ENCODE measurements at places on chromosomes 11 and 22.

- no peak for DNase-seq
These were observed 84.8 kb upstream of the PRDM11 start for GRCh38 chr11:45061641-45062040.

GRCh38 chr11:82718821-82719220 lies 14.8 kb downstream of the FAM181B start:
- no peak for DNase-seq

DNA sequence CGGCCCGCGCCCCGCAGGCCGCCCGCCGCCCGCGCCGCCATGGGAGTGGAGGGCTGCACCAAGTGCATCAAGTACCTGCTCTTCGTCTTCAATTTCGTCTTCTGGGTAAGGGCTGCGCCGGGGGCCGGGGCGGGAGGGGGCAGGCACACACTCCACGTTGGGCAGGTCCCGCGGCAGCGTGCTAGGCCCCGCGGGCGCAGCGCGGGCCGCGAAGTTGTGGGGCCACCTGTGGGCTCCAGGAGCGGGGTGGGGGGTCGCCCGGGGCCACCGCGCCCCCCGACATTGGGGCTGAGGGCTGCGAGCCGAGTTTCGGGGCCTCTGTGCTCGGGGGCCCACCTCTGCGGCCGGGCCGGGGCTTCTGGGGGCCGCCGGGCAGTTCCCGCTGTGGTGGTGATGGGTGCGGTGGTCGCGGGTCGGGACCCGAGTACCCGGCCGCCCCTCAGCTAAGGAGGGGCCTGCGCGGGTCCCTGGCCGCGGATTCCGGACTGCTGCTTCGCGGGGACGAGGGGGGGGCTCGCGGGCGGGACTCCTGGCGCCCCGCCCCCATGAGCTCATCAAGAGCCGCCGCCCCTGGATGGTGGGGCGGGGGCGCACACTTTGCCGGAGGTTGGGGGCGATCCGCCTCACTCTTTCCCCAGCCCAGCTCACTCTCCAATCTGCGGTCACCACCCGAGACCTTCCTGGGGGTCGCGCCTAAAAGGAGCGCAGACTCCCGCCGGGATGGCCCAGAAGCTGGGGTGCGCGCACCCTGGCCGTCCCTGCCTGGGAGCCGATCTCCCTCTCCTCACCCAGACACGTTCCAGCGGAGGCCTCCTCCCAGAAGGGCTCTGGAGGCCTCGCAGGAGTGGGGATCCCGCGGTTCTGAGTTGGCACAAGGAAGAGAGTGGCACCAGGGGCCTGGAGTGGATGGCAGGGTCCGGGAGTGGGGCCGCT lies 667 bp downstream of the CD81 start:
- peak; percentile 57 for DNase-seq

GRCh38 chr22:46055181-46055875 lies 78.4 kb upstream of the WNT7B start:
- DNase-seq = no peak

DNA sequence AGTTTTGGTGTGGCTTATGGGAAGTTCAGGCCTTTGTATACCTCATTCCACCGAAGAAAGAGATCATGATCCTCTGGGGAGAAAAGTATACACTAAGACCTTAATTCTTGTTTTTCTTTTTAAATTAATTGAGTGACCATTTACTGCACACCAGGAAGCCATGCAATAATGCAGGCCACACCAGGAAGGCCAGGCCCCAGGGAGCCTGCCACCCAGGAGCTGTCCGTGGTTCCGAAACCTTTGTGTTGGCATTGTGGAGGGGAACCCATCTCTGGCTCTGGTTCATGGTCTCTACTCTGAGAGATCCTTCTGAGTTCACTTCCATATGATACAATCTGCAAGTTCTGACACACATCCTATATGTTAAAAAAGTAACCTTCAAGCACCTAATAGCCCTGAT lies 291.8 kb downstream of the MIAT start:
- DNase-seq = no peak

DNA sequence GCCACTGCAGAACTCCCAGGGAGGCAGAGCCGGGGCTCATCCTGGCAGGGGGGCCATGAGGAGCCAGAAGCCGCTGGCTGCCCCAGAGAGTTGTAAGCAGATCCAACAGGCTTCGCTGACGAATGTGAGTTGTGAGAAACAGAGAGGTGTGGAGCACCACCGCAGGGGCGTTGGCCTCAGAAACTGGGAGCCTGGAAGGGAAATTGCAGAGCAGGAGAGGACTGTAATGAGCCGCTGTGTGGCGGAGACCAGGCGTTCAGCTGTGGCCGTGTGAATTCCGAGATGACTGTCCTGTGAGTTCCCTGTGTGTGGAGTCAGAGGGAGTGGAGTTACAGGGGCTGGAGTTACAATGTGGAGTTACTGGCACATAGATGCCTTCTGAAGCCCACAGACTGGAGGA lies 27.7 kb upstream of the ETS1 start:
- DNase-seq = no peak

GRCh38 chr11:69868006-69868810 lies 49.0 kb upstream of the FGF3 start:
- no peak for DNase-seq

GRCh38 chr11:122270535-122270934 lies 154.5 kb upstream of the BLID start:
- DNase-seq = no peak

DNA sequence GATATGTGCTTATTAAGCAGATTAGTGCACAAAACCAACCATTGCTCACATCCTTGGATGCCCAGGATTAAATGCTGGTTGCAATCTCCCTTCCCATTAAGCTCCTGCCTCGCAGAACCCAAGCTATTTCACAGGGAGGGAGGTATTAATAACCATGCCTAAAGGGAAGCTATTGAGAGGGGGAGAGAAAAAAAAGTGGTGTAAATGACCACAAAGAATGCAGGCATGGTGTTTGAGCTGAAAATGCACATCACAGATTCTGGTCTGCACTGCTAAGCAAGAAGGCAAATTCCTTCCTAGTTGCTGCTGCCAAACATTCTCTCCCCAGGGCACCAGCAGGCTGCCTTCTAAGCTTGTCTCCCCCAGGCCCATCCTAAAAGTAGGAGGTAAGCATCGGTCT lies 92.0 kb upstream of the ISX start:
- DNase-seq = no peak

GRCh38 chr11:6505577-6506240 lies 8.6 kb downstream of the DNHD1 start:
- no peak for DNase-seq
